ENCODE measurements at places on chromosomes 6 and 20.

DNA sequence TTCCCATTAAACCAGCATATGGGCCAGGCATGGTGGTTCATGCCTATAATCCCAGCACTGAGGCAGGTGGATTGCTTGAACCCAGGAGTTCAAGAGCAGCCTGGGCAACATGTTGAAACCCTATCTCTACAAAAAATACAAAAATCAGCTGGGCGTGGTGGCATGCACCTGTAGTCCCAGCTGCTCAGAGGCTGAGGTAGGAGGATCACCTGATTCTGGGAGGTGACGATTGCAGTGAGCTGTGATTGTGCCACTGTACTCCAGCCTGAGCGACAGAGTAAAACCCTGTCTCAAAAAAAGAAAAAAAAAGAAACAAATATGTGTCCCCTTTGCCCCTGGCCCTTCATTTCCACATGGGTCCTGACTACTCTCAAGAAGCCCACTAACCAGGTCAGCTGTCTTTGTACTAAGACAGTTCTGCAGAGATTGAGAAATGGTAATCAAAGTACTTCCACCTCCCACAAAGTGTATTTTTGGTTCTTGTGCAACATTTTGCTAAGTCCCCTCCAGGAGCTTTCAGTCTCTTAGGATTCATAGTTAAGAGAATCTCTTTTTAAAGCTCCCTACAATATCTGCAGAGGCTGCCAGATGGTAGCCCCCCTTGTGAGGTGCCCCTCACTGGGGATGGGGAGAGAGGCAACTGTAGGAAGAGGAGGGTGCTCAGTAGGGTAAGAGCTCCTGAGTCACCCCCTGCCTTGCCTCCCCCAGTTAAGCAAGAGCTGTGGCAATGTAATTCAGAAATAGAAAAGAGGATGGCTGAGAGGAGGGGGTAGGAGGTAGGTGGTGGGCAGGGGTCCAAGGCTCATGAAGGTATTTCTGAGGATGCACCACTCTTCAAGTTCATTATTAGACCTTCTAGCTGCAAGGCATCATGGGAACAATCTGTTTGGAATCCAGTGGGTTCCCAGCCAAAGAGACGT is 16.5 kb upstream of the WFDC2 start:
- DNase-seq, result no peak

GRCh38 chr6:35755278-35755924 is 18.6 kb downstream of the ARMC12 start:
- no peak for DNase-seq

GRCh38 chr6:114355300-114355699 is 12.5 kb upstream of the HS3ST5 start:
- DNase-seq, result no peak

GRCh38 chr6:123524781-123525180 is 112.0 kb downstream of the TRDN start:
- DNase-seq, result no peak

DNA sequence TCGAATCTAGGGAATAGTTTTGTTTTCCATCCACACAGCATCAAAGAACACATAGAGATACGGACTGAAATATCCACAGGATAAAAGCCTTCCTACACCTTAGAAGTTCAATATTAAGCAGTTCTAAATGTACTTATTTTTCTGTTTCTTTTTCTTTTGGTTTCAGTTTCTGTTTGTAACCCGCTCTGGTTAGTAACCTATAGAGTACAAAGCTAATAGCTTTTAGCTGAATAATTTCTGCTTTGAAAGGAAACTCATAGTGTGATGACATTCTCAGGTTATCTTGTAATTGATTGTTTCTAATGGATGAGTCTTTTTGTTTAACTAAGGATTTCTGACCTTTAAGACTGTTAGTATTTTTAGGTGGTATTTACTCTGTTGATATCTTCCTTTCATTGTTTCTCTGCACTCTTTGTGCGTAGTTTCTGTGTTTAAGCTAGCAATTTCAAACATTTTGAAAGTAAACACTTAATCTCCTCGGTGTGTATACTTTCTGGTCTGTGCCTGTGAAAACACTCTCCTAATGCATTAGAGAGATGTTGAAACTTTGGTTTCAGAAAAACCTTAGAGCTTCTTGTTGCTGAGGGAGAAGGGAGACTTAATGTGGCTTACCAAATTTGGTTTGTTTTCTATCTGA is 385.5 kb downstream of the HDGFL1 start:
- no peak for DNase-seq

DNA sequence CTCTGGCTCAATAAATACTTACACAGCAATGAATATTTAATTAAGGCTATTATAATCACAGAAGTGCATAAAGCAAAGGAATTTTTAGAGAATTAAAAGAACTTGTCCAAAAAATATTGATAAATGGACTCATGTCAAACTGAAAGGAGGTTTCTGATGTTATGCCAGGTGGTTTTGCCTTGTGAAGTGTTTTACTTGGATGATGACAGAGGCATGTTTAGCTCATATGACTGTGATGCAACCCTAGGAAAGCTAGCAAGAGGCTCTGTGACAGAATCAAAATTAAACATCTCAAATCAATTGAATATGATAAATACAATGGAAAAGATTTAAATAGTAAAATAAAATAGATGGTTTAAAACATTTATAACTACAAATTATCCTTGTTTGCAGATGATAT is 137.3 kb downstream of the TMEM200A start:
- peak; percentile 83 for DNase-seq

GRCh38 chr6:161489626-161490306 is 215.9 kb upstream of the AGPAT4 start:
- DNase-seq, result peak; percentile 74

- peak; percentile 59 for DNase-seq
These were observed 15.4 kb upstream of the FOXQ1 start for GRCh38 chr6:1296542-1296941.

DNA sequence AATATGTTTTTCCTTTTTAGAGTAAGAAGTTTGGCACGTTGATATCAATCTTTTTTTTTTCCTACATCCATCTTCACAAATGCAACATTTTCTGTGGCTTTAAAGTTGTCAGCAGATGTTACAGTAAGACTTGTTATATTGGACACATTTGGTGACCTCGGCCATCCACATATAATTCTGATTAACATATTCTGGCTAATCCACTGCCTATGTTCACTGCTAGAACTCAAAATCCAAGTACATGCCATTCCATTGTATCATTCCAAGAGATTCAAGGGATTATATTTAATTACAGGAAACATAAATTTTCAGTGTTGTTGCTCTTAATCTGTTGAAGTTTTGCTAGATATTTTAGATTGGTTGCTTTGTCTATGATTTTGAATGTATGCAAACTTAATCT is 367.6 kb downstream of the TENT5A start:
- DNase-seq, result peak; percentile 94

GRCh38 chr6:87105823-87106222 is 10.9 kb upstream of the CGA start:
- DNase-seq, result peak; percentile 64
